ENCODE measurements at places on chromosomes 12 and 14.

GRCh38 chr12:69000540-69001243 lies 67.7 kb upstream of the CPM start:
- DNase-seq, result no peak

DNA sequence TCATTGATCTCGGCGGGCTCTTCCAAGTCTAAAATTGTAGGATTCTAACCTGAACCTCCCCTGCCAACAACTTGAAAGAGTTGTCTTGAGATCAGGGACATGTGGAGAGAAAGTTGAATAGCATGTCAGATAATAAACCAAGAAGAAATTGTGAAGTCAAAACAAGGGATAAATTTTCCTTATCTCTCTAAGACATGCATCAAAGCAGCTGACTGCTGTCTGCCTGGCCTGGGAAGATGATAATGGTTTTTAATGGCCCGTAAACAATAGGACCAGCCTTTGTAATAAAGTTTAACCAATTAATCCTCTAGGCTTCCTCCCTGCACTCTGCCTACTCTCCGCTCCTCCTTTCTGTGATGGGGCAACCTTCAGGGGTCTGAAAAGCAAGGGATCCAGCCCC lies 67.9 kb downstream of the DPF3 start:
- DNase-seq, result no peak

- no peak for DNase-seq
Measured at GRCh38 chr12:82414926-82415325, 56.6 kb downstream of the METTL25 start.

DNA sequence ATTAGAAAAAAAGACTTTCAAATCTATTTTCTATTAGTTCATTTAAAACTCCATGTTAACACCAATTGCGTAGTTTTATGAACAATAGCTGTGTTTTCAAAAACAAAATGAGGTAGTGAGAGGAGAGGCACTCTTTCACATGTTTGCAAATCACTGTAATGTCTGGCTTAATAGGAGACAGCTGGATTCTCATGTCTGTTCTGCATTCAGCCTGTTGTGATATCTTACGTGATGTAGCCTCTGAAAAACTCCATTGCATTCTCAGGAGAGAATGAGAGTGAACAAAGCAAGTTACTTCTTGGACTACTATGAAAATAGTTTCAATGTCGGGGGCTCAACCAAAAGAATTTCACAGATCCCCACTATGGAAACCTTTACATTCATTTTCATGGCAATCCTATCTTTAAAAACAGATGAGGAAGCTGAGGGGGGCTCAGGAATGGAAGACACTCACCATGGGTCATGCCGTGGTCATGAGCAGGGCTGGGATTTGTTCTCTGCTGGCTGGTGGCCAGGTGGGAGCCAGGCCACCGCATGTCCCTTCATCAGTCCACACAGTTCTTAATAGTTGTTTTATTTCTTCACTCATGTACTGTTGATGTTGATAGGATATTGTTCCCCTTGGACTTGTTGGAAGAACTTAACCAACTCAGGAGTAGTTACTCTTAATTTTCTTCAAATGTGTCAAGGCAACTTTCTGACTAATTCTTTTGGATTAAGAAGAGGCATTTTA lies 346.2 kb upstream of the FAR2 start:
- DNase-seq, result no peak

GRCh38 chr12:113467502-113468364 lies 3.9 kb downstream of the LHX5 start:
- DNase-seq, result no peak

DNA sequence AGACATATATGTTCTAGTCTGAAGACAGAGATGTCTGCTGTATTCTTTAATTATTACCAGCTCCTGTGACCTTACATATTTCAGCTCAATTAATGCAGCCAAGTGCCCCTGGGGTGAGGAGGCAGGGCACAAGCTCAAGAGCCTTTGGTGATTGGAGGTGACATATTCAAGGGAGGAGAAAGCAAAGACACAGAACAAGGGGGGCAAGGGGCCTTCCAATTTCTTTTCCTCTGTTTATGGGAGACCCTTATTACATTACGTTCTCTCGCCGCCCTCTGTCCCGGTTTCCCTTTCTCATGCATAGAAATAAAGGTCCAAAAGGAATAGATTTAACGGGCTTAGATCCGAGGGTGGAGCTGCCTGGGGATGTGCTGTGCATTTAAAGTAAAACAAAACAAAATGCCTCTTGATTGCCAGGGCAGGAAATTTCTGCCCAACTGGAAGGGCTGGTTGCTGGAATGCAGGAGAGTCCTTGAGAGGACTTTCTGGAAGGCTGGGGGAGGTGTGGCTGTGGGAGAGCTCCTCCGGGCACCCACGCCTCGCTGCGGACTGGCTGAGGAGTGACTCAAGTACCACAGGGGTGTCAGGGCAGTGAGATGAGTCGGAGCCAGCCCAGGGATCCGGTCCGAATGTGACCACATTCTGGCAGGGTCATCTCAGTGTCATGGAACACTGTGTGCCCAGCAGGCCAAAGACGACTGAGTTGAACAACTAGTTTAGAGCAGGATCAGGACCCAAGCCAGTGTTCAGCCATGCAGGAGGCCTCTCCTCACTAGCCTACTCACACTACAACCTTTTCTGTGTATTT lies 32.1 kb upstream of the GSG1 start:
- DNase-seq, result no peak

Data from hematopoietic multipotent progenitor cell (in vitro differentiated cells).